ENCODE measurements at places on chromosomes 6 and 20. TPM values are rescaled to one million over a fixed set of nuclear protein-coding genes. Genes with fewer than 3 reads are reported as not detected.

DNA sequence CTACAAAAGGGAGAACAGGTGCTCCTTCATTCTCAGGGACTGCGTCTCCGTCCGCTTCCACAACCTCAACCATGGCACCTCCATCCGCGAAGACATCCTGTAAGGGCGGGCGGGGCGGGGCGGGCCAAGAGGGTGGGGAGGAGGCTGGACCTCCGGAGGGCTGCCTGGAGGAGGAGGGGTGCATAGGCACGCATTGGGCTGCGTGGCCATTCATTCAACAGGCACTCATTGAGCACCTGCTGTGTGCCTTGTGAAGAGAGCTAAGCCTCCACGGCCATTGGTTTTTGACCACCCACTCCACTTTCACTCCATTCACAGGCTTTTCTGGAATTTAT is 435 bp downstream of the ZSWIM3 start:
- no peak for DNase-seq

DNA sequence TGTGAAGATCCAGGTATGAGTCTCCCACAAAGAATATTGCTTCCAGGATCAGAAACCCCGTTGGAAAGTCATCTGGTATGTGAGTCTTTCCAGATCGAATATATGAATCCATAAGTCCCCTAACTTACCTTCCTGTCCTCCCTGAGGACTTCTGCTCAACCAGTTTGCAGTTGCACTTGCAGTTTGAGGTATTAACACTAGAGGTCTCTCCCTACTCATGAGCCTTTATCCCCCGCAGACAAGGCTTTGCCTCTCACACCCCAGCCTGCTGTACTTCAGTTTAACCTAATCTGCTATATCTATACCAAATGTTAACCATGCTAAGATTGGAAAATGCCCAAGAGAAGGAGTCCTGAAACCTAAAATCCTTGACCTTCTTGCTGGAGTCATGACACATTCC is 135.3 kb upstream of the DEFB112 start:
- no peak for DNase-seq

- DNase-seq, result peak; percentile 6
Measured at GRCh38 chr6:125844989-125845388, 54.2 kb downstream of the NCOA7 start.

GRCh38 chr6:13259393-13259792 is 68.9 kb downstream of the TBC1D7 start:
- no peak for DNase-seq

DNA sequence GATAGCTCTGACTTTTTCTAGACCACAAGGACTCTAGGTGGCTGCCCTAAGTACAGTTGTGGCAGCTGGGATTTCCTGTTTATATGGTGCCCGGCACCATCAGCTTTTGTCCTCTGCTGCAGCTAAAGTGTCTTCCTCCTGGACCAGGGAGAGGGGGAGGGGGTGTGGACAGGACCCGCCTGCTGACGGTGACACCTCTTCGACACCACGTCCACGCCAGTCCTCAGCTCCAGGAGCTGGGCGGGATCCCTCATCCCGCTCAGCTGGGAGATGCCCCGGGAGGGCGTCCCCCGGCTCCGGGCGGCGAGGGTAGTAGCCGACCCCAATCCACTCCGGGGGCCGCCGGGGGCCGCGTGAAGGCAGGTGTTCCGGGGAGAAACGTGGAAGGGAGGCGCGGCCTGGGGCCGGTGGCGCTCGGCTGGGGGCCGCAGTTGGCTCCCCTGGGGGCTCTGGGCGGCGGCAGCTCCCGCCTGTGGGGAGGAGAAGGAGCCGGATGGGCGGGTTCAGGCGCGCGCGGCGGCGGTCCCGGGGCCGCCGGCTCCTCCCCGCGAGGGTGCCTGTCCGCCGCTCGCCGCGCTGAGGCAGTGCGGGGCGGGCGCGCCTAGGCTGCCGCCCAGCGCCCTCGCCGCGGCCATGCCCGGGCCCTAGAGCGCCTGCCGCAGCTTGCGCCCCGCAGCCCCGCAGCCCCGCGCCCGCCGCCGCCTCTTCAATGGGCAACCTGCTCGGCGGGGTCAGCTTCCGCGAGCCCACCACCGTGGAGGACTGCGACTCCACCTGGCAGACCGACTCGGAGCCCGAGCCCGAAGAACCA is at the start of gene OGFRL1:
OGFRL1 (plus strand) TSS at position 584 of the 811 bp plus-strand sequence; CDS start at position 710, 126 bp downstream.
- peak; percentile 93 for DNase-seq

GRCh38 chr6:83057705-83058321 is 7.8 kb downstream of the UBE3D start:
- DNase-seq, result peak; percentile 37

Gene SLPI
- not detected for total RNA-seq
